ENCODE measurements at places on chromosomes 12 and 14.

- DNase-seq, result no peak
Measured at GRCh38 chr12:81572411-81572810, 186.7 kb downstream of the PPFIA2 start.

GRCh38 chr12:51156245-51156765 is 16.6 kb downstream of the TFCP2 start:
- no peak for DNase-seq

DNA sequence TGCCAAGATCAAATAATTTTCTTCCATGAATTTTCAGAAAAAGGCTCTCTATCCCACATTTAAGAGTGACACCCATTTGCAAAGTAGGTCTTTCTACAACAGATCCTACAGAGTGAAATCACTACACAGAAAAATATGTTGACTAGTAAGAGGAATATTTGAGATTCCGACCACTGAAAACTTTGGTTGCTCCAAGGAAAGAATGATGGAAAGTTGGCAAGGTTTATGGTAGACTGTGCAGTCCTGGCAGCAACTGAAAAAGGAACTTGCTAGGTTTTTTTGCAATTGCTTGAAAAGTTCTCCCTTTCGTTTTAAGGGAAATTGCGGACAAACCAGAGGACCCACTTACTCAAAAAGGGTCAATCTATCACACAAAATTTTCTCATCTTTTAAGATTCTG is 83.1 kb upstream of the TSPAN8 start:
- no peak for DNase-seq

GRCh38 chr12:90245391-90245790 is 536.8 kb upstream of the ATP2B1 start:
- no peak for DNase-seq

GRCh38 chr12:121916719-121917118 is 1.7 kb upstream of the CFAP251 start:
- DNase-seq, result no peak

Data from activated CD8-positive, alpha-beta memory T cell treated with anti-CD3 and anti-CD28 coated beads for 48 hours (primary cell).